ENCODE measurements at places on chromosomes 16 and 17.

DNA sequence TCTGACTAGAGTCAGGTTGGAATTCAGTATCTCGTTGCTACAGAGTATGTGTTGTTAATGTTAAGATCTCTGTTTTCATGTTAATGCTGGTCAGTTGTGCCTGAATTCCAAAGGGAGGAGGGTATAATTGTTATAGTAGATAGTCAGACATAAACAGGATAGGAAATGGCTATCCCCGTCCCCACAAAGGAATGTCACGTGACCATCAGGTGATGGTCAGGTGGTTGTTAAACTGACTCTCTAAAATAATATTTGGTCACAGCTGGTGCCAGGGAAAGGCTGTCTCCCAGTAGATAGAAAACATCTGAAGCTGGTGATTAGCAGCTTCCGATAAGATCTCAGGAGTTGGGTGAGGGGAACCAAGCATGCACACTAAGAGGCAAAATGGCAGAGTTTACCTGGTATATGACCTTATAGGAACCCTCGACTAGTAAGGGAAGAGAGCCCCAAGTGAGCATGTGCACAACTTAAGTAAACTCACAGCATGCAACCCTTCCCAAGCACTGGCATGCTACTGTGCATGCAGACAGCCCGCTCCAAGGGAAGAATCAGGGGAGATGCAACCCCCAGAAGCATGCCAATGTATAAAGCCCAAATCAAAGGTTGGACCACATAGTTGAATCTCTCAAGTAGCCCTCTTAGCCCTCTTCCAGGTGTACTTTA lies 27.4 kb upstream of the SLC6A2 start:
- no peak for DNase-seq

- DNase-seq = no peak
These were observed 7.7 kb downstream of the DOK4 start for GRCh38 chr16:57478396-57479204.

- DNase-seq = peak; percentile 77
These were observed 5.5 kb downstream of the PCGF2 start for GRCh38 chr17:38742411-38743308.

DNA sequence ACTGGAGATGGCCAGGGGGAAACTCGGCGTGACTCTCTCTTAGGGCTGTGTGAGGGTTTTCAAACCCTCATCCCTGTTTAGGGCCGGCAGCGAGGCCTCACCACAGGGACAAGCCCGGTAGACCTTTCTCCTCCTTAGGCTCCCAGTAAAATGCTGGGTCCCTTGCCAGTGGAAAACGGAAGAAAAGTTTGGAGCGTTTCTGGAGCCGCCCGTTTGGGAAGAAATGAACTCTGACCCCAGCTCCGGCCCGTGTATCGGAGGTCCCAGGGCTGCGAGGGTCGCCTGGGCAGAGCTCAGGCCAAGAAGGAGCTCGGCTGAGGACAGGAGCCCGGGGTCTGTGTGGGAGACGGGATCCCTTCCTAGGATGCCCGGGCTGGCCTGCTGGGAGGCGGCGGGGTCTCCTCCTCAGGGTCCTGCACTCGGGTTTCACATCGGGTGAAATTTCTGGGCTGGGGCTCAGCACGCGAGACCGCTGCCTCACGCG lies 23.2 kb downstream of the ZNF213 start:
- peak; percentile 60 for DNase-seq

DNA sequence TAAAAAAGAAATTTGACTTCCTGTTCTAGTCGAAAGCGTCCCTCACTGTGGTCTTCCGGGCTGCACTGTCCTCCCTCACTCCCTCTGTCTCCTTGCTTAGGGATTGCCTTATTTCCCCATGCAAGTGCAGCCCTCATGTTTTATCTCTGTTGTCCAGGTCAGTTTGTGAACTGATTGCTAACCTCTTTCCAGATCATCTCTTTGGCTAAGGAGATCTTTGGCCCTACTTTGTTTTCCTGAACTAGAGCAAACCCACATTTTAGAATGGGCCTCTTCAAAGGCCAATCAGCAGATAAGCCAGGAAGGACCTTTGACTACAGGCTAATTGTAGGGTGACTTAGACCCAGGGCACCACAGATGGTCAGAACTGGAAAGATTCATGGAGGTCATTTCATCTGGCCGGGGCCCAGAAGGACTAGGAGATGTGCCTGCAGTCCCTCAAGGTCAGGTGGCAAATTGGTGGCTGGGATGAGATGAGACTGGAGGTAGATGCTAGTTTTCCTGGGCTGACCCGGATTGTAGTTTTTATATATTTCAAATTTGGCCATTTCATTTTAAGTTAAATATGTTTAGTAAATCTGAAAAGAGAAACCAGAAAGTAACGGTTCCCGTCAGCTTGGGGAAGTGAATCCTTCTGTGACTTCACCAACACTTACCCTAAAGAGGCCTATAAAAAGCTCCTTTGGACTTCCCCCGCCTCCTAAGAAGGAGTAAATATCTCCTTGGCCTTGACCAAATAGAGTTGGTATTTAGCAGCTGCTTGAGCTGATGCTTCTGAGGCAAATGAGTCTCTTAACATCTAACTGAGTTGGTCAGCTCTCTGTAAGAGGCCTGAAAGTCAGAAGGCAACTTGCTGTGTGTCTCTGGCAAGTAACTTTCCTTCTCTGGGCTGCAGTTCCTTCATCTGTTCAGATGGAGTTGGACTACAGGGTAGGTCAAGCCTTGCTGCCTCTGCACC lies 6.2 kb upstream of the SLC25A19 start:
- no peak for DNase-seq

GRCh38 chr16:24980077-24980793 lies 34.9 kb downstream of the ARHGAP17 start:
- peak; percentile 29 for DNase-seq

GRCh38 chr17:72594248-72594647 lies 473.4 kb downstream of the SOX9 start:
- no peak for DNase-seq

- no peak for DNase-seq
These were observed 1265.3 kb downstream of the CDH11 start for GRCh38 chr16:63856537-63856936.

DNA sequence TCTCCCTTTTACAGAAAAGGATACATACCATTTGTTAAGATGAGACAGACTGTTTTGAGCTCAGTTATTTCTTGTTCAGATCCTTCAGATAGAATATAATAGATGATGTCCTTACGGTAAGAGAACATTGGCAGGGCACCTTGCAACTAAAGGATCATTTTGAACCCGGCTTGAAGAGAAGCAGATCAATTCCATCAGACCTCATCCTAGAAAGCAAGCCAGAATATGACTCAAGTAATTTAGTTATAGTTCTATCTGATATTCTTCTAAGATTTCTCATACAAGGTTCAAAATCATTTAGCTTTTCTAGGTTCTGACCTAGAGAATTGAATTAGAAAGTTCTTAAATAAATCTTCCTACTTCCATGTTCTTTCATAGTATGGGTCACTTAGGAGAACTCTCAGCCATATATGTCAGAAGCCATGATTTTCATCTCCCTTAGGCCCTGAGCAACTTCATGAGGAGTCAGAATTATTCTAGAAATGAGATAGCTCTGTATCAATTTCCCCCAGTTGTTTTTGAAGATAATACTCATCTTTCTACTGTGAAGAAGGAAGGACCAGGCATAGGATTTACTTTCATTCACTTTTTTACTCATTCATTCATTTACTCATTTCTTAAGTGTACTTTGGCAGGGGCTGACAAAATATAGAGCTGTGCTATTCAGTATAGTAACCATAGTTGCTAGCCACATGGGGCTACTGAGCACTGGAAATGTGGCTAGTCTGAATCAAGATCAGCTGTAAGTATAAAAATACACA lies 2.5 kb upstream of the CMTM1 start:
- DNase-seq = no peak

DNA sequence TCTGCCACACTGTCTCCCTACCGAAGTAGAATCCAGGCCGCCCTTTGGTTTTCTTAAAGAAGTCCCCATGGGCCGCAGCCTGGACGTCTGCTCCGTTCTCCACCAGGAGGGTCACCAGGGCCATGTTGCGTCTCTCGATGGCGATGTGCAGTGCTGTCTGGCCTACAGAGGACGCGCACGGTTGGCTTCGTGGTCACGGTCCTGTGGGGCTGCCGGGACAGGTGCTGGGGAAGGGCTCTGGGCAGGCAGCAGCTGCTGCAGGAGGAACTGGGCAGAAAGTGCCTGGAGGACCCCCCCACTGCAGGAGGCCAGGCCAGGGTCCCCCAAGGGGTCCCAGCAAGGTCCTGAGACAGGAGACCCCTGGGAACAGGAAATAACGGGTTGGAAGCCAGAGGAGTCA lies 19.0 kb downstream of the TRPV1 start:
- DNase-seq = no peak

GRCh38 chr16:87569601-87570571 lies 32.4 kb upstream of the JPH3 start:
- DNase-seq = no peak

- peak; percentile 82 for DNase-seq
These were observed 8.3 kb downstream of the CUEDC1 start for GRCh38 chr17:57946798-57947358.

- DNase-seq = no peak
These were observed 118.7 kb downstream of the SKAP1 start for GRCh38 chr17:48311324-48311723.

GRCh38 chr16:62363501-62363900 lies 327.3 kb upstream of the CDH8 start:
- DNase-seq = no peak

GRCh38 chr17:2995886-2996809 lies 67.3 kb downstream of the OR1D5 start:
- DNase-seq = peak; percentile 27

DNA sequence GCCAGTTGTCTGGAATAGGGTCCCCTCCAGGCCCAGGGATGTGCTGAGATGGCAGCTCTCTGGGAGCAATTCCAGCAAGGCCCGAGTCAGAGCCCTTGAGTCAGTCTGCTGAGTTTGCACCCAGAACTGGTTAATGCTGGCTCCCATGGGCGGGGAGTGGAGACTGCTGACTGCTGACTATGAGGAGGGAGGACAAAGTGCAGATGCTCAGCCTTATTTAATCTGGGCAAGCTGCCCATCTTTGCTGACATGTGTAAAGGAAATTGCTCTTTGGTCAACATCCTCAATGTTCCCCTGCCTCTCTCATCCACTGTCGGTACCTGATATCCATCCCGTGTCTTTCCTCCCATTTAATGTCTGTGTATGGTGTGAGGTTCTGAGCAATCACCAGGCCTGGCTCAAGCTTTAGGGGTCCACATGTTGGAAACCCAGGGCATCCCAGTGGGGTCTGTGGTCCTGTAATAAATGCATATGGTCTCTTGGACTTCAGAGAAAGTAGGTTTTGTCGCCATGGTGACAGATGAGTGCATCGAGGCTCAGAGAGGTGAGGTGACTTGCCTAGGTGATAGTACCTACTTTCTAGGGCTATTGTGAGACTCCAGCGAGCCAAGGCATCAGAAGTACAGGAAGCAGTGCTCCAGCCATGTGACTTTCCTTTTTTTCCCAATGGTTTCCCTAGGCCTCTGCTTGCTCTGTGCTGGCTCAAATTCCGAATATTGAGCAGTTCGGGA lies 20.0 kb upstream of the RNF135 start:
- peak; percentile 92 for DNase-seq

DNA sequence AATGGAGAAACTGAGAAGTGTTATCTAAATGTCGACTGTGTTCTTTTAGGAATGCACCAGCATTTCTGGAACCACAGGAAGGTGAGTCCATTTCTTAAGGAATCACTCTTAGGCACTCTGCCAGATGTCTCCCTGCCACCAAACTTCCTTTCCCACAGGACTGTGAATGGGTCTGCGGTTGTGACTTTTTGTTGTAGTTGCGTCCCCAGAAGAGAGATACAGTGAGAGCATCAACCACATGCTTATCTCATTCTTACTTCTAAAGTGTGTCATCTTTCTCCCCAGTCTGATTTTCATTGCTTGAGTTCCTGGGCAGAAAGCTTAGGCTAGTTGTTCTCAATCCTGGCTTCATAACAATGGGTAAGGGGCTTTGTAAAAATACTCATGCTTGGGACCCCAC lies 13.4 kb downstream of the ITPRIPL2 start:
- no peak for DNase-seq

DNA sequence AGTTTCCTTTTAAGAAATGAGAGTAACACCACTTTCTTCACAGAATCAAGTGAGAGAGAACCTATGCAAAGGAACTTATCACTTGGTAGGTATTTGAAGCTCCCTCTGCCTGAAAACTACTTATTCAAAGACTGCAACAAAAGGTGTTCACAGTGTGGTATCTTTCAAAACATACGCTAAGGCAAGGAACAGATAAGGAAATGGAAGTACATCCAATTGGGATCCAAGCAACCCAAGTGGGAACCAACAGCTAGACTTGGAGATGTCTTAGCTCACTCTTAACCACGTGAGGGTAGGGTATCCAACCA lies 431 bp upstream of the PPM1E start:
- DNase-seq = no peak

DNA sequence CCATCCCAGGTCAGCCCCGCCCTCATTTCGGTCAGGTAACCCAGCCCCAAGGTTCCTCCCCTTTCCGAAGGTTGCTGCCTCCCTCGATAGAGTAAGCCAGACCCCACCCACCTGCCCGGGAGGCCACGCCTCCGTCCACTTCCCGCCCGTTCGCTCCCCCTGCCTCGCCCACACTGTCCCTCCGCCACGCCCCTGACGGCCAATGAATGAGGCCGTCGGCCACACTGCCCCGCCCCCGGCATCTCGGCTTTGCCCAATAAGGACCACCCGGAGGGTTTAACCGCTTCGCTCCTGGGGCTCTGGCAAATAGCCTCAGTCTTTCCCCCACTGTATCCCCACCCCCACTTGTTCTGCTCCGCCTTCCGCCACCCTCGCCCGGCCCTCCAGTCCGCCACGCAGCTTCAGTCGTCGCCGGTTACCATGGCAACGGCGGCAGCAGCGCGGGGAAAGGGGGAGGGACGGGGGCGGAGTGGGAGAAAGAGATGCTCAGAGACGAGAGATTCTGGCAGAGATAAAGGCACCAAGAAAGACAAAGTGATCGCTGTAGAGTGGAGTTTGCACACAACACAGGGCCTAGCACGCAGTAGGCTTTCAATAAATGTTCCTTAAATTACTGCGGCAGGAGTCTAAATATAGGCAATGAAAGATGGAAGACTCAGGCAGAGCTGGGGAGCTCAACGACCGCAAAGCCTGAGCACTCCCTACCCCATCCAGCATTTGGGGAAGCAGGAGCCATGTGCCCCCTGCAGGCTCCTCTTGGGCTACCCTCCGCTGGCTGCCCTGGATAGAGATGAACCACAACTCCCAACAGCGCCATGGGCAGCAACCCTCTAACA lies 5.1 kb downstream of the DLG4 start:
- peak; percentile 98 for DNase-seq

DNA sequence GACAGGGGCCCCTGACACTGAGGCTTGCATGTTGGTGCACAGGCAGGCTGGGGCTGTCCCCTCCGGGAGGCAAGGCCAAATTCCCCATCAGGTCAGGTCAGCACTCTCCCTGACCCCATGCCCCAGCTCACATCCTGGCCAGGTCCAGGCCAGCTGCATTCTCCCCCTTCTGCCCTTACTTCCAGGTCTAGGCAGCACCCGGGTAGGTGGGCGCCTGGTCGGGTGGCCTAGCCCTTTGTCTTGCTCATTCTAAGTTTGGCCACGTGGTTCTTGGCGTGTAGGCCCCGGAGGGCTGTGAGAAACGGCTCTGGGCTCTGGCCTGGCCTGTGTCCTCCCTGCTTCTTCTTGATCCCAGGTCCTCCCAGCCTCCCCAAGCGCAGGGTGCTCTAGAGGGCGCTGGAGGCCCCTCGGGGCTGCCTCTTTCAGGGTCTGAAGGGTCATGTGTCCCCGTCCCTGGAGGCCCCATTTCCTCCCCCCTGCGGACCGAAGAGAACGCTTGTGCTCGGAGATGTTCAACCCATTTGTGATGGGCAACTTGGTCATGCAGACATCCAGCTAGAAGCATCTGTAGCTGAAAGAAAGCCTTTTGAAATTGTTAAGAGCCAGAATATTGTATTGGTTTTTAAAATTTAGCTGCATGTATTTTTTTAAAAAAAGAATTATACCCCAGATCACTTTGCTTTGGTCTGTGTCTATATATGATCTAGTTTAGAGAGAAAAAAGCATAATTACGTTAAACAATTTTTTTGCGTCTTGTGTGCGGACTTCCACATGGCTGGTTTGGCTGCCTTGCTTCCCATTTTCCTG lies 6.7 kb downstream of the BAHCC1 start:
- DNase-seq = no peak
